ENCODE measurements at places on chromosomes 4 and X.

DNA sequence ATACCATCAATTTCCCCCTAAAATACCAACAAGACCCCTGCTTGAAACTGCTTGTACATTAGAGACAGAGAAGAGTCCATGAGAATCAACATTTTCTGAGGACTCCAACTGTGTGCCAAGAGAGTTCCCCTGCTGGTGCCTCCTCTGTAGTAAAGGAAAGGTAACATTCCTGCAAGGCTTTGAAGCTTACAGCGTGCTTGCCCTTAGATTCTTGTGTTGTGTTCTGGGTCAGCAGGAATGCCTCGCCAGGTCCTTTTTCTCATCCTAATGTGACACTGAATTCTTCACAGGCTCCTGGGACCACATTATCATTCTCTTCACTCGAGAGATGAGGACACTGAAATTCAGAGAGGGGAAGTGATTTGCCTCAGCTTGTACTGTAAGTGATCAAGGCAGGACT lies 9.7 kb upstream of the EOLA2 start:
- no peak for DNase-seq

GRCh38 chr4:80812145-80812544 lies 218.4 kb upstream of the BMP3 start:
- DNase-seq, result no peak

GRCh38 chr4:113952452-113953029 lies 26.9 kb downstream of the ARSJ start:
- DNase-seq, result no peak

DNA sequence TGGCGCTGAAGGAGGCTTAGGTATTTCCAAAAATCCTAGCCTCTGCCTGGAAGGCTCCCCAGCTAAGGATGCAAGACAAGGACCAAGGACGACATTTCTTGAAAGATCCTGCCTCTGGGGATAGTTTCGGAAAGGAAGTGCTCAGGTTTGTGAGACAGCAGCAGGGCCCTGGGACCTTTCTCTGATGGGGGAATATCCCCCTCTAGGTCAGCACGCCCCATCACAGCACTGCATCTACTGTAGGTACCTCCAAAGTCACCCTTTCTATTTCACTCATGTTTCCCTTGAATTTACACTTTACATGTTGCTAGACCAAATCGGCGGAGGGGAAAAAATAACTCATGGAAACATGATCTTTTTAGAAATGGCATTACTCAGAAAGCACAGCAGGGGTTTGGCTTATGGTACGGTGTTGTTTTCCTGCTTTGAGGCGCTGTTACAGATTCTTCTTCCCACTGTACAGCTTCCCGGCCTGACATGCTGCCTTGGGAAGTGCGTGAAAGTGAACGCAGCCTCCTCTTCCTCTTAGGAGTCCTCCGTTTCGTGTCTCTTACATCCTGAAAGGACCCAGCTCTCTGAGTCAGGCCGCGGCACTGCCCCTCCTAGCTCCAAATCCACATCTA lies 77.2 kb upstream of the DHRSX start:
- DNase-seq, result no peak

- peak; percentile 36 for DNase-seq
Observed at GRCh38 chr4:140149846-140150635, 3.9 kb downstream of the MAML3 start.

DNA sequence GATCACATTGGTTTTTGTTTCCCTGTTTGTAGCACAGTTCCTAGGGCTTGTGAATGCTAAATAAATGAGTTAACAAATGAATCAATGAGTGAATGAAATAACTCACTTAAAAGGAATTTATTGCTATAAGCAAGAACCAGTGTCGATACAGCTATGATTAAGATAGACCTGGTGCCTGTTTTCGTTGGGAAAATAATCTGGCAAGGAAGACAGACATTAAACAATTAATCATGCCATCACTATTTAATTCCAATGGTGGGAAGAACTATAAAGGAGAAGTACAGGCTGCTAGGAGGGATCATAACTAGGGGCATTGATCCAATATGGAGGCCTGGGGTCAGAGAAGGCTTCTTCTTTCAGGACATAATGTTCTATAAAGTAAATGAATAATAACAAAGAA lies 4.5 kb upstream of the CBR4 start:
- DNase-seq, result no peak

DNA sequence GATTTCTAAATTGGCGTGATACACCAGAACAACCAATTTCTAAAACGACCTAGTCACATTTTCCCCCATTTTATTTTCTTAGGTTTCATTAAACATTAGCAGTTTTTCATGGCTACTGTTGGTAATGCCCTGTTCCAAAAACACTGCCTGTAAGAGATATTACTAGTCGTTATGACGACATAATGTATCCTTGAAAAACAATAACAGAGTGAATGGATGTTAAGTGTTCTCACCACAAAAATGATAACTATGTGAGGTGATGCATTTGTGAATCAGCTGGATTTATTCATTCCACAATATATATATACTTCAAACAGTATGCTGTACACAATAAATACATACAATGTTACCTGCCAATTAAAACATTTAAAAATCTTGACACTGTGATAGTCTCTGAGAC lies 1147.6 kb upstream of the PCDH10 start:
- no peak for DNase-seq

GRCh38 chr4:7787067-7787466 lies 152.6 kb downstream of the AFAP1 start:
- DNase-seq, result no peak

GRCh38 chr4:71195924-71196323 lies 142.9 kb upstream of the SLC4A4 start:
- DNase-seq, result no peak

DNA sequence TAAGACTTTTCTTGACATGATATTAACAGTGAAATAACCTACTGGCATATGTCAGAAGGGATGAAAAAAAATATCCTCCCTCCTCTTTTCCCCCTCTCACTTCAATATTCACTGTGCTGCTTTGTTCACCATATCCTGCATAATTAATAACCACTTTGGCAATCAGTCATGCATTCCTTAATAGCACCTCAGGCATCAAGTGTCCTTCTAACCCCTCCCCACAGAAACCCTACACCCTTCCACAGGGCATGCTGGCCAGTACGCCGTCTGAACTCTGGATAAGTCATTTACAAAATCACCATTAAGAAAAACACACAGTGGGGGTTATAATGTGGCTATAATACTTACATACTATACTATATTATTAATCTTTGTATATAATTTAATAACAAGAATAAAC lies 165.9 kb downstream of the PDGFC start:
- DNase-seq, result no peak

DNA sequence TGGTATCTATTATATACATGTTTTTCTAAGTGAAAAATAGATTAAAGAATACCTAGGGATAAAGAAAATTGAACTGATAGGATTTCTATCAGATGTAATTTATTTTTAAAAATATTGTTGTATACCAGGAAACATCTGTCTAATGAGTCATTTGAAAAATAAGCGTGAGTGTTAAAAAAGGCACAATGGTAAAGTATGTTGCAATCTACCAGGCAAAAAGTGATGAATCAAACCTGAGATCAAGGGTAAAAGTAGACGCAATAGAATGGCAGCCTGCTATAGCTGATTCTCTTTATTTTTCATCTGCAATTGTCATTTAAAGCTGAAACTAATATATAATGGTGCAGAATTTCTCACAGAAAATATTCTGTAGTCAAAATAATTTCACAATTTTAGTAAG lies 1119.6 kb downstream of the PCDH18 start:
- no peak for DNase-seq

DNA sequence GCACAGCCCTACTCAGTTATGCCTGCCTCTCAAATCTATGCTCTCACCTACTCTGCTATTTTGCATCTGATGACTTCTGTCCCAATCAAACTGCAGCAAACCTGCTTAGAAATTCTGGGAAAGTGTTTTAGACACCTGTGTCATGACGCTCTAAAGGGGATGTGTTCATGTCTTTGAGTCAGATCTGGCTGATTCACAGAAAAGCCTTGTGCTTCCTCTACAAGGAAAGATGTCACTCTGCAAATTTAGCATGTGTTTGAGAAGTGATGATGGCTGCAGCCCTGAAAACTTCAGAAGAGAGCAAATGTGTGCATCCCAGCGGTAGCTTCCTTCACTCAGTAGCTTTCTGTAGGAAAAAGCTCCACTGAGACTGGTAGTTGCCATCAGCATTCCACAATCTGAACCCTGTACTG lies 235.4 kb downstream of the MGST2 start:
- DNase-seq, result no peak

GRCh38 chr4:108166038-108166437 lies 2.7 kb downstream of the LEF1 start:
- DNase-seq, result peak; percentile 44

DNA sequence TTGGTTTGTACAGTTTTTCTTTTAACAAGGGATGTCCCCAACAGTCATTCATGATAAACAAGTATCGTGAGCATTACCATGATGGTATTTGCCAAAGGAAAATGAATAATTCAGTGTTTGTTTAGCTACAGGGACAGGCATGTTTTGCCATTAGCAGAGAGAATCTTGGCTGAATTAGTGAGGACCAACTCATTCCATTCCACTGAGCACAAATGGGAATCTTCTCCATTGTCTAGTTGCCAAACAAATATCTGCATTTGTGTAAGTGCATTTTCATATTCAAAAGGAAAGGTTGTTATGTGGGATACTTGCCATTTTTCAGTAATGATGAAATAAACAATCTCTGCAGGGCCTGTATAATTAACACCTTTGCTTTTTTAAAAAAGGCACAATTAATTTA lies 1762.6 kb downstream of the RPA4 start:
- no peak for DNase-seq

DNA sequence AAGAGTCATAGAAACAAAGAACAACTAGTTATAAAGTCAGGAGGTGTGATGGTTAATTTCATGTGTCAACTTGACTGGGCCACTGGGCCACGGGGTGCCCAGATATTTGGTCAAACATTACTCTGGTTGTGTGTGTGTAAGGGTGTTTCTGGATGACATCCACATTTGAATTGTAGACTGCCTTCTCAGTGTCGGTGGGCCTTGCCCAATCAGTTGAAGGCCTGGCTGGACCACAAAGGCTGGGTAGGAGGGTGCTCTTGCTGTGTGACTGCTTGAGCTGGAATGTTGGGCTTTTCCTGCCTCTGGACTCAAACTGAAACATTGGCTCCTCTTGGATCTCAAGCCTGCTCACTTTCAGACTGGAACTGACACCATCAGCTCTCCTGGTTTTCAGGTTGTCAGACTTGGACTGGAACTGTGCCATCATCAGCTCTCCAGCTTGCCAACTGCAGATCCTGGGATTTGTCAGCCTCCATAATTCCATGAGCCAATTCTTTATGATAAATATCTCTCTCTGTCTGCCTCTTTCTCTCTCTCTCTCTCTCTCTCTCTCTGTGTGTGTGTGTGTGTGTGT lies 41.4 kb downstream of the CLDN34 start:
- no peak for DNase-seq

- DNase-seq, result no peak
Observed at GRCh38 chr4:128452415-128452814, 164.8 kb upstream of the PGRMC2 start.

- no peak for DNase-seq
Observed at GRCh38 chrX:6857749-6858148, 289.8 kb upstream of the STS start.

DNA sequence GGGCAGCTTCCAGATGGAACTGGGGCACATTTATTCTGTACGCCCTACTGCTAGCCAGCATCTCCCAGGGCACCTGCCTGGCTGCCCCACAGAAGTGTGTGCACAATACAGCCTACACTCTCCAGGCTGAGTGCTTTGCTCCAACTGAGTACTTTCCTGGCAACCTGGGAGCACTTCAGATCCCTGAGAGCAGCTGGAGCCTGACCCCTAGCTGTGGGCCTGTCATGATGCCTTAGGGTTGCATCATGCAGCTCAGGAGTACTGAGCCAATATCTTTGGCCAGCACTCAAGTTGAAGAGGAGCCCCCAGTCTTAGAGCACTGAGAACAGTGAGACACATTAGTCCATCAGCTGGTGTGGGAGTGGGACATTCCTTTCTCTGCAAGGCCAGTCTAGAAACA lies 321.9 kb downstream of the CFAP47 start:
- DNase-seq, result no peak

DNA sequence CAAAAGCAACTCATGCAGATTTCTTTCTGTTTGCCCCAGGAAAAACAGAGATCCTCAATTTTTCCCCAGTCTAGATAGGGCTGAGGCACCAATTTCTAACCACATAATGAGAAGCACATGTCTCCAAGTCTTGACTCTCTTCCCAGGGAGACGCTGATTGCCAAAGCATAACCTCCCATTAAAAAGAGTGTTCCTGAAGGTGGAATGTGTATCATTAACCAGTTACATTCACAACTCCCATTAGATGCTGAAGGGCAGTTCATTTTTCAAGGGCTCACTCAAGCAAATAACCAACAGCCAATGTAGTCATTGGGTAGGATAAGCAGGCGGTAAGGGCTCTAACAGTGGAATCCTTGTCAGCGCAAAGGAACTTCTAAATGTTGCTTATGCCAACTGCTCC lies 27.5 kb downstream of the TMEM47 start:
- no peak for DNase-seq

DNA sequence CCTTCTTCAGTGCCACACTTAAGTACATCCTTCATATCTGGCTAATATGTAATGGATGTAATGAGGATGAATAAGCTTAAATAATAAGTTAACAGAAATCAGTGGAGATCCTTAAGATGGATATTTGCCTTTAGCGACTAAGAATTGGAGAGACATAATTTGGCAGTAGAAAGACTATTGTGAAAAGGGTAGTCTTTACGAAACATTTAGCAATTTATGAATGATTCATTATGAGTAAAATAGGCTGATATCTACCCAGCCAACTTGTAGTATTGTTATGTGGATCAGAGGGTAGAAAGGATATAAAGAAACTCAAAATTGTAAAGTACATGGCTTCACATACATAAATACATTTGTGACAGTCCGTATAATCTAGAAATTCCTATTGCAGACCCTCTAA lies 2371.8 kb downstream of the PCDH7 start:
- no peak for DNase-seq

GRCh38 chr4:57344296-57344695 lies 234.1 kb upstream of the IGFBP7 start:
- DNase-seq, result no peak

DNA sequence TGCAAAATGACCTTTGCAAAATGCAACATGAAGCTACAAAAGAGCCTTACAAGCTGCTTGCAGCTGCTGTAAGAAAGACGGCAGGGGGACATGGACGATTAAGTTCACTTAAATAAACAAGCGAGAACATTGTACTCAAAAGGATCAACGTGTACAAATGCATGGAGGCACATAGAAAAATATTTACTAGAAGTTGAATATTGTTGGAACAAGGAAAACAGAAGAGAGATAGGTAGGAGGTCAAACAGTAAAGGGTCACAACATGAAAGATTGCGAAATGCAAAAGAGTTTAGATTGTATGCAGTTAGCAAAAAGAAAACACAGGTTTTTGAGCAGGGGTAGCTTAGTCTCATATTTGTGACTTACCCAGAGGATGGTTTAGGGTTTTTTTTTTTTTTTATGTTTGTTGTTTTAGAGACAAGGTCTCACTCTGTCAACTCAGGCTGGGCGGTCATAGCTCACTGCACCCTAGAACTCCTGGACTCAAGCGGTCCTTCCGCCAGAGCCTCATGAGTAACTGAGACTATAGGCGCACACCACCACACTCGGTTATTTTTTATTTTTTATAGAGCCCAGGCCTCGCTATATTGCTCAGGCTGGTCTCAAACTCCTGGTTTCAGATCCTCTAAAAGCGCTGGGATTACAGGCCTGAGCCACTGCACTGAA lies 1.4 kb upstream of the PHF8 start:
- DNase-seq, result no peak

- no peak for DNase-seq
Observed at GRCh38 chr4:74415602-74416300, 29.2 kb upstream of the AREG start.
